ENCODE measurements at places on chromosomes 3 and 15.

- DNase-seq: no peak
Measured at GRCh38 chr15:82802497-82802896, 3.4 kb downstream of the FSD2 start.

GRCh38 chr3:198080521-198081384, 120.7 kb downstream of the LMLN start:
- DNase-seq: peak; percentile 32

DNA sequence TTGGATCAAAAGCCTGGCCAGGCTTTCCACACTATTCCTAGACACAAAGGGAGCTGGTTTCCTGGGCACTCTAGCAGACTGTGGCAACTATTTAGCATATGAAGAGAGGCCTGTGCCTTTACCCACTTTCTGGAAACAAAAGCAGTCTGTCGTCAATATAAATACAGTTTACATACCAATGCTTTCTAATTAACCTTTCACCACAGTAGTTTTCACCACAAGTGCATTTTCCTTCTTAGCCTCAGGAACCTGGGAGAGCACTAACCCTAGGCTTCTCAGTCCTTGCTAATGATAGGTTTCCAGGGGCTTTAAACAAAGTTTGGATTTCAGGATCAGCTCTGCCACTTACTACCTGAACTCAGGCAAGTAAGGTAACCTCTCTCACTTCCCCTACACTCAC, 499.1 kb downstream of the MAGI1 start:
- DNase-seq: no peak

DNA sequence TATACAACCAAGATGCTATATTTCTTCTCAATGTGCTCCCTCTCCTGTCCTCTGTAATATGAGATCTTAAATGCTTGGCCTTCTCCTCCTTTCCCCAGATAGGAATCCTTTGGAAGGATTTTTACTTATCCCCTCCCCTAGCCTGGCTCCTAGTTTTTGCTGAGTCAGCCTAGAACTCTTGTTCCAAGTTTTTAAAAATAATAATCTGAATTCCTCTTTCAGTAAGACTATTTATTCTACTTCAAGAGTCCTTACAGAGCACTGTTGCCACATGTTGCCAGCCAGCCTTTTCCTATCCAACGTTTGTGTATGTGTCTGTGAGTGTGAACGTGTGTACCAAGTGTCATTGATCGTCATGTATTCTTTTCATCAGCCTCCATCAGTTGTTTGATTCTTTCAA, 11.0 kb upstream of the KCNMB2 start:
- DNase-seq: no peak

DNA sequence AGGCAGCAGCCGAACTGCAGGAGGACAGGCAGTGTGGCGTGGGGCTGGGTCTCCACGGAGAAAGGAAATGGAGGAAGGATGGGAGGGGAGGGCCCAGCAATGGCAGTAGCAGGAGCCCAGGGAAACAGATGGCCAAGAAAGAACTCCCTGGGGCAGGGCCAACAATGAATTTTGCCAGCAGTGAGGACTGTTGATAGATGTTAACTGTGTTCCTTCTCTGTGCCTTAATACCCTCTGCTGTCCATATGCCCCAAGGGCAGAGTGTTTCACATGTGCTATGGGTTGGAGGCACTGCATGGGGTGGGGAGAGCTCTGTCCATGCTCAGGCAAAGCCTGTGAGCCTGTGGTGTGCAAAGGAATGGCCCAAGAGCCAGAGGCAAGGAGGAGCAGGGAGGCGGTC, 70.8 kb upstream of the POMGNT2 start:
- DNase-seq: no peak

- no peak for DNase-seq
Measured at GRCh38 chr3:77324105-77324504, 284.2 kb downstream of the ROBO2 start.

DNA sequence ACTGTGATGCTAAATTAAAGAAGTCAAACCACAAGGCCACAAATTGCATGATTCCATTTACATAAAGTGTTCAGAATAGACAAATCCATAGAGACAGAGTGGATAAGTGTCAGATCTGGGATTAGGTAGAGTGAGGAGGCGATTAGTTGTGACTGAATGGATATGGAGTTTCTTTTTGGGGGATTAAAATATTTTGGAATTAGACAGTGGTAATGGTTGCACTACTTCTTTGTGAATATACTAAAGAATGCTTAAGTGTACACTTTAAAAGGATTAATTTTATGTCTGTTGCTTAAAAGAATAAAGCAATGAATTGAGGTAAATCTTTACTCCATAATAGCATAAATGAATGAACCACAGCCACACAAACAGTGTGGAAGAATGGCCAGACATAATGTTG, 175.5 kb upstream of the CADM2 start:
- DNase-seq: no peak

GRCh38 chr3:150293401-150294001, 114.6 kb upstream of the TSC22D2 start:
- DNase-seq: no peak

DNA sequence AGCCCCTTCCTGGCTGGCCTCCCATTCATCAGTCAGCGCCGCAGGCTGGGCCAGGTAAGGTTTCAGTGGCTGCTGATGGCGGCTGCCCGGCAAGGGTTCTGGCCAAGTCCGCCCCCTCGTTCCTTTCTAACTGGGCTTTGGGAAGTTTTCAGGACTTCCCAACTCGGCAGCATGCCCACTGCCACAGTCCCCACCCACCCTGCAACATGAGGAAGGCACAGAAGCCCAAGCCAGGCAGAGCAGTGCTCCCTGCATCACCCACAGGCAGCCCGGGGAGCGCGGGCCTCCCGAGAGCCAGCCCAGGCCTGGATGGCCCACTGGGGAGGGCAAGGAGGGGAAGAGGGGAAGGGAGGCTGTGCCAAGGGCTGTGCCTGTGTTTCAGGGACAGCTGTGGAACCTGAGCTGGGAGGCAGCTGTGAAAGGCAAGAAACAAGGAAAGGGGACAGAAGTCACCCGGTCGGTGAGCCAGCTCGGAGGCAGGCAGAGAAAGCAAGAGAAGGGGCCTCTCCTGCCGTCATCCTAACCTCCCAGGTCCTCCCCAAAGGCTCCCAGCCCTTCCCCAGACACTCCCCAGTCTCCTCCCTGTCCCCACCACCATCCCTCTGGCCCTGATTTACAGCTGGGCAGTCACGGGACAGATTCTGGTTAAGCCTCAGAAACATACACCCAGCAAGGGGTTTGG, 73.9 kb downstream of the CPN2 start:
- DNase-seq: peak; percentile 57

- peak; percentile 71 for DNase-seq
Measured at GRCh38 chr3:132726341-132726823, 4.2 kb upstream of the NPHP3 start.

DNA sequence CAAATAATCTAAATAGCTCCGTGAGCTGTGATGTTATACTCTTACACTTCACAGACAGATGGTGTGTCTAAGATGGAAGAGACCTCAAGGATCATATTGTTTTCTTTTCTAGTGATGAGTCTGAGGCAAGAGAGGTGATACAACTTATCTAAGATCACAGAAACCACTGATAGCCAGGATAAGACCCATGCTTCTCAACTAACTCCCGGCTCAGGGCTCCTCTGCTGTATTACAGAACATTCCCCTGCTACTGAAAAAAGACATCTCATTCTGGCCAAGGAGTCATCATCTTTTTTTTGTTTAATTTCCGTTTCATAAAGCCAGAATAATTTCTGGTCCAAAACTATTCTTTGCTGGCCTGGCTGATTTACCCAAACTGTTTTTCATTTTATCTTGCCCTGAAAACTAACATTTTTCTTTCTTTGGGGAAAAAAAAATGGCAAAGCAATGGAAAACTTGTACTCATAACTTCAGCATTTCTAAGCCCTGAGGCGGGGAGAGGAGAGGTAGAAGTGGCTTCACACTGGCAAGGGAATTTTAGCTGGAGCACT, 46.9 kb upstream of the GAP43 start:
- DNase-seq: no peak

GRCh38 chr15:44296625-44297524, 8.4 kb downstream of the GOLM2 start:
- no peak for DNase-seq

GRCh38 chr3:94440767-94441493, 378.1 kb downstream of the NSUN3 start:
- no peak for DNase-seq

- no peak for DNase-seq
Measured at GRCh38 chr3:171901615-171902312, 58.6 kb downstream of the TMEM212 start.

DNA sequence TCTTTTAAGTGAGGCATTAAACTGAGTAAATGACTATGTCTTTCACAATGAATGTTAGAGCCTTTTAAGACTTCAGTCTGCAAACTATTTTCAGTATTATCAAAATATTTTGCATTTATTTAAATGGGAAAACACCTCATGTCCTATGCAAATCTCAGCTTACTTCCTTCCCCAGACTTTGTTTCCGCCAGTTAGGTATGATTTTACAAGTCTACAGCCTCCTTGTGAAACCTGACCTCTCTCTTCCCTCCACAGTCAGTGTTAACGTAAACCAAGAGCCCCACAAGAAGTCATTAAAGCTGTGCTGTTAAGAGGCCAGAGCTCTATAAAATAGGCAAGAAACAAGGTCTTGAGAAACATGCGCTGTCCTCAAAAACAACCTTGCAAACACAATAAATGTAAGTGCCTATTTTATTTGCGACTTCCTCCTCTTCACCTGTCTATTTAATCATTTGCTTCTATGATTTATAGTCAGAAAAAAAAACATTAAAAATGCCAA, 48.3 kb downstream of the PRTG start:
- DNase-seq: no peak

GRCh38 chr15:42152196-42152920, 4.1 kb downstream of the PLA2G4F start:
- DNase-seq: no peak

GRCh38 chr3:123098426-123099330, 31.9 kb downstream of the PDIA5 start:
- DNase-seq: no peak

- DNase-seq: no peak
Measured at GRCh38 chr3:194150252-194150934, 14.4 kb downstream of the HES1 start.

GRCh38 chr3:144557515-144557914, 585.9 kb downstream of the DIPK2A start:
- DNase-seq: no peak

DNA sequence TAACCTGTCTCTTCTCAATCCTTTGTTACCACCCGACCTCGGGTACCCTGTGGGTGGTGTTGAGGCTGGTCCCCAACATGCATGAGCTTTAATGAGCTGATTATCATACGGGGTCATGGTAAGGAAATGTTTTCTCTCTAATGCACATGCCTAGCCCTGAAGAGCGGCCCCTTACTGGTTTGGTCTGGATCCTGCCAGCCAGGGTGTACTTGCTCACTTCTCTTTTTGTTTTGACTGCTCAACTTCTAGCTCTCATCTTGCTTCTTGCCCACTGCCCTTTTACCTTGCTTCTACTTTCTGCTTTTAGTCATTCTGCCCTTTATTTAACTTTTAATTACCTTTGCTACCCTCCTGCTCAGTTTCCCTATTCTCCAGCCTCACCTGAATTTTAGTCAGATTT, 44.3 kb upstream of the ACAD9 start:
- no peak for DNase-seq

- DNase-seq: no peak
Measured at GRCh38 chr15:50275908-50276307, 10.4 kb upstream of the HDC start.

- DNase-seq: no peak
Measured at GRCh38 chr3:160124224-160124623, 101.0 kb upstream of the C3orf80 start.

DNA sequence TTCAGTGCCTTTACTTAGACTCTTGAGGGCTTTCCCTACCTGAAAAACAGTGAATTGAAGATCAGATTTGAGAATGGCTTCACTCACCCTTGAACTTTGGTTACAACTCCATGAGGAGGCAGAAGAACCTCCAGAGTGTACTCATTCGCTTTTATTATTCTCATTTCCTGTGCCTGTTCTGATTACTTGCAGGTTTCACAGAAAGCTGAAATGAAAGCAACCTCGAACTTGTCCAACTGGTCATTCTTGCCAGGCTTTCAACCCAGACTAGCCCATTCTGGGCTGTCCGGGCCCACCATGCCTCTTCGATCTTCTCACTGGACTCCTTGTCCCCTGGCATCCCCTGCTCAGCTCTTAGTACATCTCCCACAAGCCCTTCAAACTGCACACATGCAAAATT, 20.2 kb upstream of the THUMPD3 start:
- DNase-seq: no peak

DNA sequence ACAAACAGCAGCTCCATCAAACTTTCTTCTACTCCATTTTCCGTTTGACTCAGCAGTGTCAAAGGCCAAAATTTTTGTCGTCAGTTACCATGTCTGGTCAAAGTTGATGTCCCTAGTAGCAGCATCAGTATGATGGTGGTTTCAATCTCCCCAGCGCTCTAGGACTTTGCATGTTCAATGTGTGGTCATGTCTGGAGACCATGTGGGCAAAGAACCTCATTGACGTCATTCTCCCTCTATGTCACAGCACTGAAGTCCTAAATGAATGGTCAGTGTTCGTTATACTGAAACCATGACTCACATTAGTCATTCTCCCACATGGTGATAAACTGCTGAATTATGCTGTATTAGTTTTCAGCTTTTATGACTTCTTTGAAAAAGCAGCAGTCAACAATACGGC, 23.2 kb downstream of the SHC4 start:
- DNase-seq: no peak

DNA sequence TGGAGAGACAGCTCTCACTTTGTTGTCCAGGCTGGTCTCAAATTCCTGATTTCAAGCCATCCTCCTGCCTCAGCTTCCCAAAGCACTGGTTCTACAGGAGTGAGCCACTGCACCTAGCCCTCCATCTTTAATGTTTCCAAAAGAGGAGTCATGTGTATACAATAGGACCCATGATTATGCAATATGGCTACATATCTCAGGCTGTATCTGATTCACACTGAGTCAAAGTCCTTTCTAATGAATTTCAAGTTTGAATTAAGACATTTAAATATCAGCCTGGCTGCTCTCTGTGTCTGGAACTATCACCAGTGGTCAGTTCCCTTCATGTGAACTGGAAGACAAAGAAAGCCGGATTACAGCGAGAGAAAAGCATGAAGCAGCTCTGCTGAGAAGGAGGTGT, 90.5 kb downstream of the MINAR1 start:
- DNase-seq: no peak

DNA sequence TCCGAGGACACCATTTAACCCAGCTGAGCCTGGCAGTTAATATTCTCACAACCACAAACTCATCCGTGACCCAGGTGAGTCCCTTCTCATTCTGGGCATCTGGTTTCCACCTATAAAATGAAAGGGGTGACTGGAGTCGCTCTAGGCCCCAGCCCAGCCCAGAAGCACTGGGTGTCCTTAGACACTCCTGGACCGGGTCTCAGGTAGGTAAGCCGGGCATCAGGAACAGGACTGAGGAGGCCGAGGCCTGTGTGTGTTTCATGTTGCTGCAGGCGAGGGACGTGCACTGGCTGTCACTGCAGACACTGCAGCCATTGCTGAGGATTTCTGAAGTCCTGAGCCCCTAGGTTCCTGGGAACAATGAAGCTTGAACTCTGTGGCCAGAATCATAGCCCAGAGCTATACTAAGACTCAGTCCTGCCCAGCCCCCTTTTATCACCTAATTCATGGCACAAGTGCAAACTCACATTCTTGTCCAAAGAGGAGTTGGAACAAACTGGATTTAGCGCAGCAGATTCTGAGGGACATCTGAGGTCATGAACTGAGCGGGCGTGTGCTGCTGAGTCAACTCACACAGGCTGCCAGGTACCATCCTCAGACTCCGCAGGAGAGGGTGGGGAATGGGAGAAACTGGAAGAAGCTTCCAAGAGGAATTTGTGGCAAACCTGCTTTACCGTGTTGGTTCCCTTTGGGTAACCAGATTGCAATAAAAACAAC, 184.9 kb downstream of the FAM43A start:
- DNase-seq: no peak

GRCh38 chr15:38796589-38796988, 232.0 kb upstream of the RASGRP1 start:
- DNase-seq: no peak

Data from NCI-H1092 treated with DMSO at 0.1 percent for 48 hours (cell line).